NCI-H1092 treated with DMSO at 0.1 percent for 48 hours (cell line): ENCODE measurements at places on chromosomes 3 and 15.
A peak's percentile ranks its signal among the peaks of the same experiment; 100 is the strongest.

GRCh38 chr15:46636206-46636605, 1001.4 kb downstream of the SQOR start:
- peak; percentile 1 for DNase-seq

GRCh38 chr3:169581633-169582032, 81.9 kb downstream of the MECOM start:
- no peak for DNase-seq

- DNase-seq = no peak
Observed at GRCh38 chr3:13513051-13513912, 33.2 kb downstream of the HDAC11 start.

DNA sequence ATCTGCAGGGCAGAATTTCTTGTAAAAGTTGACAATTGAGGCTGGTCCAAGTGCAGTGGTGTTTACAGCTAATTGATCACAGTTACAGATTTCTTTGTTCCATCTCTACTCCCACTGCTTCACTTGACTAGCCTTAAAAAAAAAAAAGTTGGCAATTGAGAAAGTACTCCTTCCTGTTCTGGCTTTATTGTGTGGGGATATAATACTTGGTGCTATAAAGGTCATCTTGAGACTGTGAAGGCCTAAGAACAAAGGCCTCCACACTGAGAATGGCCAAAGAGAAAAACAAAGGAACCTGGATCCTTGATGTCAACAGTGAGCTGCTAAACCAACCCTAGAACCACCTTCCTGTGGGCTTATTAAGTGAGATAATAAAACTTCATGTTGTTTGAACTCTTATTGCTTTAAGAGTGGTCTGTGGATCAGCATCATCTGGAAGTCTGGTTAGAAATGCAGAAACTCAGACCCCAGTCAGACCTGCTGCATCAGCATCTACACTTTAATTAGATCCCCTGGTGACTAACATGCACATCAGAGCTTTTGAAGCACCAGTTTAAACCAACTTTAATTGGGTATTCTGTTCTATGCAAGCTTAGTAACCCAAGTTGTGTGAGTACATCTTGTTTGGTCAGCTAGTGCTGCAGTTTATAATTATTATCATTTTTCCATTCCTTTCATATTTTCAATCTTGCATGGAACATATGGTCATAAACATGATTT, 55.2 kb downstream of the TMOD3 start:
- no peak for DNase-seq

GRCh38 chr3:24804095-24804494, 309.4 kb upstream of the THRB start:
- no peak for DNase-seq

GRCh38 chr3:112097378-112097777, 11.2 kb downstream of the C3orf52 start:
- peak; percentile 53 for DNase-seq

- no peak for DNase-seq
Observed at GRCh38 chr3:137171834-137172603, 214.2 kb downstream of the IL20RB start.

GRCh38 chr3:113240841-113241240, 29.5 kb downstream of the BOC start:
- DNase-seq = no peak

DNA sequence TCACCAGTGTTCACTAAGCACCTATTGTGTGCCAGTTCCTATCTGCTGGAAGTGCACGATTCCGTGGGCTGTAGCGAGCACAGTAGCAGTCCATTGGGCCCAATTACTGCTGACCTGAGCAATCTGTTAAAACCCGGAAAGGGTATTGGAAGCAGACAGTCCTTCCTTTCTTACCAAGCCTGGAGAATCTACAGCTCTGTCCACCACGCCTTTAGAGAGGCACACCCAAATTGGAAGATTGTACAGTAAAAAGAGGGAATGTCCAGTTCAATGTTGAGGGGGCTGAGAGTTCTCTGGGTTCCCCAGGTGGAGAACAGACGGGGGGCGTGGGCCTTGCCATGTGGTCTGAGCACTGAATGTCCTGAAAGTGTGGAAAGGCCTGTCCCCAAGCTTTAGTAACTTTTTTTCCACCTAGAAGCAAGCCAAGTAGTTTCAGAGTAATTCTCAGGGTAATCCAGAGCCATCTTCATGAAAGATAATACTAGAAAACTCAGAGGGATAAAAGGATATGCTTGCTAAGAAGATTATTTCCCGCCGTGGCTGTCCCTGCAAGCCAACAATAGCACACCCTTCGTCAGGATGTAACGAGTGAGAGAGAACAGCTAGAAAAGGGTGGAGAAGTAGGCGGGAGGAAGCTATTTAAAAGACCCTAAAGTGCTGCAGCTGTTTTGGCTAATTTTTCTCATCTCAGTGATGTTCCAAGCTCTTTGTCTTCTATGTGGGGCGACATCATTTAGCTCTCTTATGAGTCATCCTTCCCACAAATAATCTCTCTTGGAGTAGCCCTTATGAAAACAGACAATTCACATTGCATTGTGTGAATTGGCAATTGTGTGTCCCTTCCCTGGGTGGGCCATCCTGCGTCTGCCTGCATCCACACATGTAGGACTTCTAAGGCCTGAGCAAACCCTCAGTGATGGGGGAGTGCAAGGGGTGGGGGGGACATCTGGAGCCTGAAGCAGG, 181.0 kb downstream of the ATG7 start:
- no peak for DNase-seq

GRCh38 chr15:81327516-81327915, 3.6 kb upstream of the STARD5 start:
- no peak for DNase-seq

GRCh38 chr15:85443593-85444087, 63.2 kb downstream of the AKAP13 start:
- no peak for DNase-seq

GRCh38 chr3:136545664-136546268, 206.4 kb downstream of the STAG1 start:
- no peak for DNase-seq
